Activated naive CD8-positive, alpha-beta T cell treated with anti-CD3 and anti-CD28 coated beads for 36 hours (primary cell): ENCODE measurements at places on chromosomes 12 and 14.
A peak's percentile ranks its signal among the peaks of the same experiment; 100 is the strongest.

GRCh38 chr12:12217018-12217359, 49.9 kb downstream of the LRP6 start:
- no peak for DNase-seq

- no peak for DNase-seq
These were observed 113.9 kb downstream of the RBM19 start for GRCh38 chr12:113852264-113852663.

- no peak for DNase-seq
These were observed 25.5 kb upstream of the DTX1 start for GRCh38 chr12:113030875-113031525.

- no peak for DNase-seq
These were observed 10.8 kb downstream of the TMEM179 start for GRCh38 chr14:104593710-104594136.

GRCh38 chr14:103104654-103105452, 10.3 kb downstream of the EXOC3L4 start:
- peak; percentile 77 for DNase-seq

DNA sequence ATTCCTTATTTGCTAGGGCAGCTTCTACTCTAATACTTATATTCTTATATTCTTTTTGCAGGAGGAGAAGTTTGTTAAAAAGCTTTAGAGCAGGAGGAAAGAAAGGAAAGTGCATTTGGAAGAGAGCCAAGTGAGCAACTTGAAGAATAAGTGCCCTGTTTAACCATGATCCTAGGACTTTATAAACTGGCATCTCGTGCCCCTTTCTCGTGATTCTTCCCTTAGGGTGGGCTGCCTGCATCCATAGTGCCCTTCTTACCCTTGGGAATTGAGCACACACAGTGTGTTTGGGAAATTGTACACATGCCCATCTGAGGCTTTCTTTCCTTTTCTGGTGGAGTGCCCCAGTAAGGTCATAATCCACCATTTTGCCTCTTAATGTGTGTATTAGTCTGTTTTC, 141.9 kb downstream of the NUBPL start:
- no peak for DNase-seq

DNA sequence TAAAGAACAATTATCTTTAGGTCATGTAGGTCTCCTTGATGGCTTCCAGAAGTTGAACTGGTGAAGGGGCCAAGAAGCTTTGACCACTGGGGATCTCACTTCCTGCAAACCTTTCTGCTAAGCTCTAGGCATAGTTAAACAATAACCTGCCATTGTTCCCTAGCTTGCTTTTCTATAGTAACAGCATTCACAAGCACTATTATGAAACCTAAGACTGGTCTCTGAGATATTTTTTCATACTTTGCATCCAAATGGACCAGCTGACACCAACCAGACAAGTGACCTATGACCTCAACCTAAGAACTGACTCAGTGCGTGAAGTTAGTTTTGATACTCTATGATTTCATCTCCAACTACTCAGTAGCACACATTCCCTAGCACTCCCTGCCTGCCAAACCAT, 129.1 kb downstream of the PTPRB start:
- DNase-seq = no peak

- no peak for DNase-seq
These were observed 465.2 kb downstream of the SOX5 start for GRCh38 chr12:23484238-23484637.

DNA sequence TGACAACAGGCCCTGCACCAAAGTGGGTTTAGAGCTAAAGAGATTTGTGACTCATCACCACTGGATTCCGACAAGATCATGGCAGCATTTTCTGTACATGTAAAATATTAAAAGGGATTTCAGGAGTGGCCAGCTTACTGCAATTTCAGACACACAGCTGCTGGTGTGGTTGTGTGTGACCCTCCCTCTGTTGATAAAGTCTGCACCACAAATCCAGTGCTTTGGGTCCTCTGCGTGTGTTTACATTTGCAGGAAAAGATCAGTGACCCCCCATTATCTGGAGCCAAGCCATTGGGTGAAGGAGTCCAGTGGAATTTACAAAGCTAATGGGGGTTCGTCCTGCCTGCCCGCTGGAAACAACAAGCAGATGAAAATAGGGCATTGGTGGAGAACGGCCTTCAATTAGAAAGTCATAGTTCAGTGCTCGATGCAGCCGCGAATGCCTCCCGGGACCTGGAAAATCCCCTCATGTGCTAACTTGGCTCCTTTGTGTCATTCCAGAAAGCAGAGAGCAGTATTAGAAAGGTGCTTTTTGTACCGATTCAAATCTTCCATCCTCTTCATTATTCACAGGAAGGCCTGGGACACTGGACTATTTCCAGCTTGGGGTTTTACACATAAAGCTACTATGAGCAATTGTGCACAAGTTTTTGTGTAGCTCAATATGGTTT, 188.5 kb upstream of the TMEM132C start:
- DNase-seq = no peak

GRCh38 chr12:2958432-2959191, 585 bp upstream of the TEAD4 start:
- no peak for DNase-seq

DNA sequence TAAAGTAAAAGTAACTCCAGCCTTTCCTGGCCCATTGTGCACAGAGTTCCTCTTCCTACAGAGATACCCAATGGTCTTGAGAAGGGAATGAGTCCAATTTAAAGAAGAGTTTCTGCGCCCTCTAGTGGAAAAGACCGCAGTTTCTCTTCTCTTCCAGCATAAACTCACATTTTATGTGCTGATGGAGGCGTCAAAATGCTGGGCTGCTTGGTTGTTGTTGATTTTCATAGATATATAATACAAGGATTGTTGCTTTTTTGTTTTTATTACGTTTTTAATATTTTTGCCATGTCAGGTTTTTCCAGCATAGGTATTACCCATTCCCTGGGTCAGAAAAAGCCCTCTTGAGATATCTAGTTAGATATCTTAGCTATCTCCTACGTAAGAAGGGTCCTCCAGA, 356.9 kb upstream of the STXBP6 start:
- DNase-seq = no peak

- no peak for DNase-seq
These were observed 105.2 kb downstream of the TSPAN9 start for GRCh38 chr12:3182426-3182825.

GRCh38 chr12:79451978-79452377, 238.8 kb downstream of the PAWR start:
- DNase-seq = no peak
